Dermis microvascular lymphatic vessel endothelial cell (primary cell): ENCODE measurements at places on chromosomes 7 and 10. TPM values are rescaled to one million over a fixed set of nuclear protein-coding genes. Genes with fewer than 3 reads are reported as not detected.

C10orf105 gene
- under 0.01 TPM in 1 of 2 replicates, not detected in the other for total RNA-seq

PRLHR gene
- total RNA-seq: not detected in 2 replicates

HEPACAM2 gene
- under 0.01 TPM in 1 of 2 replicates, not detected in the other for total RNA-seq

CFTR gene
- not detected in 2 replicates for total RNA-seq

AKR1C4 gene
- 0.13 TPM in 1 of 2 replicates, not detected in the other for total RNA-seq

LMTK2 gene
- total RNA-seq: 6.3 and 8.6 TPM in 2 replicates

SCIN gene
- total RNA-seq: 0.13 TPM in 2 replicates

AASS gene
- total RNA-seq: 15.9 and 19.0 TPM in 2 replicates

CDC14C gene
- under 0.01 TPM in 1 of 2 replicates, not detected in the other for total RNA-seq

GJD4 gene
- total RNA-seq: not detected in 2 replicates

CUBN gene
- 6.7 and 10.7 TPM in 2 replicates for total RNA-seq

CCDC172 gene
- not detected in 2 replicates for total RNA-seq

TEX36 gene
- total RNA-seq: not detected in 2 replicates

- no peak for DNase-seq
Observed at GRCh38 chr7:91771921-91772815, 108.3 kb downstream of the MTERF1 start.

GRCh38 chr10:23432166-23432565 lies 6.7 kb upstream of the OTUD1 start:
- DNase-seq: no peak

DNA sequence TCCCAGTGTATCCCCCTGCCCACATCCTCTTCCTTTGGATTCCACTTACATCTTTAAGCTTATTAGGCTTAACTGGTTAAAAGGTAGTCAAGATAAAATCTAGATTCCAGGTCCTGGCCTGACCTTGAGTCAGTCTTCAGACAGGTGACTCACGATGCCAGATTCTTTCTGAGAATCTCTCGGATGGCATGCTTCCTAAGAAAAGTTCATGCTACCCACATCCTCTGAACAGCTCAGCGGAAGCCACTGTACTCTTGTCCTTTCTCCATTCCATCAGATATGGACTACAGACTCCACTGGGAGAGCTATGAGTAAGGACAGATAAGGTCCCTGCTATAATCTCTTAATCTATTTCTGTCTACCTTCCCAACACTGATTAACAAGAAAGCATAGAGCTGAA lies 43.4 kb downstream of the DNMBP start:
- DNase-seq: no peak

DNA sequence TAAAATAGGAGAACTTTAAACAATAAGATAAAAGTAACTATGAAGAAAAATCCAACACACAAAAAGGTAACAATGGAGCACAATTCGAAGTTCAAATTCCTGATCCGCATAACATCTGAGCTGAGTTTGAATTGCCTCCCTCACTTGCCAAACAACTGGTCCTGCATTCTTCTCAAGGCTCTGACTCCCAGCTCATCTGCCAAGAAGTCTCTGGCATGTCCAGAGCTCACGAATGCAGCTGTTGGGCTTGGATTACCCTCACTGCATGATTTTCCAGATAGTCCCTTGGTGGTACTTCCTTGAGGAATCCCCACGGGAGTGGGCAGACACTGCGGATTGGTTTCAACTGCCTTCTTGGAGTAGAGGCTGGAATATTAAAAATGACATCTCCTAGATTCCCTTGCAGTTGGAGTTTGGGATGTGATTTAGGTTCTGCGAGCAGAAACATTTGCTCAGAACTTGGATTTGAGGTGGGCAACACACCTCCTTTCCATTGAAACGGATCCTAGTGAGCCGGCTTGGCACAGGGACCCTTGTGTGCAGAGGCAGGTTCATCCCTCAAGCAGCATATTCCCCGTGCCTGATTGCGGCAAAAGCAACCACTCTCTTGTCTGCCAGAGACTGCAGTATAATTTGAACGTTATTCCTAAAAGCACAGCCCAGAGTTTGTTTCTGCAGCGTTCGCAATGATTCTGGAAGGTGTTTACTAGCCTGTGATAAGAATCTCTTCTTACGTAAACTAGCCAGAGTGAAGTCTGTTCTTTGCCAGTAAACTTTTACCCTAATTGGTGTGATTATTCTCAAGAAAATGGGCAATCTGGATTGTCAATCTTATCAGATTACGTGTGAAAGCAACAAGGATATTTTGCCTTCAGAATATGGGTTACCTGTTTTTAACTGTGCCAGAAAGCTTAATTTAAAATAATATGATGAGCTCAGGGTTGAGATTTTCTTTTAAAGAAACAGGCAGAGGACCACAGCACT lies 23.4 kb upstream of the PRKCQ start:
- DNase-seq: no peak

DNA sequence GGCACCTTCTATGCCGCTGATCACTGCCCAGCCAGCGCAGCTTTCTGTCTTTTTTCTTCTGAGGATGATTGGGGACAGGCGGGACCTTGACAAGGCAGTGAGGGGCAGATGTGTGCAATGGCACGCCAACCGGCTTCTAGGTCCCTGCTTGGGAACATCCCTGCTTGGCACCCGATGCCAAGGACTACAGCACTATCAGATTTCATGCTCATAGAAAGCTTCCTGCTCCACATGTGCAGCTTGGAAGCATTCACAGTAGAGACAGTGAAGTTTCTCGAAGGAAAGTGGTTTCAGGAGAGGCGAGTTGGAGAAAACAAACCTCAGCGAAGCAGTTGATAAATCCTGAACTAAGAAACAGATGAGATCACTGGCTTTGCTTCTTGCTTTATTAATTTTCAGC lies 267.5 kb upstream of the HABP2 start:
- DNase-seq: no peak

GRCh38 chr10:51532044-51532443 lies 167.4 kb downstream of the CSTF2T start:
- no peak for DNase-seq

- DNase-seq: peak; percentile 98
Observed at GRCh38 chr10:15325243-15325943, 45.7 kb downstream of the FAM171A1 start.

- peak; percentile 74 for DNase-seq
Observed at GRCh38 chr10:27252267-27253000, 11.8 kb upstream of the ACBD5 start.

DNA sequence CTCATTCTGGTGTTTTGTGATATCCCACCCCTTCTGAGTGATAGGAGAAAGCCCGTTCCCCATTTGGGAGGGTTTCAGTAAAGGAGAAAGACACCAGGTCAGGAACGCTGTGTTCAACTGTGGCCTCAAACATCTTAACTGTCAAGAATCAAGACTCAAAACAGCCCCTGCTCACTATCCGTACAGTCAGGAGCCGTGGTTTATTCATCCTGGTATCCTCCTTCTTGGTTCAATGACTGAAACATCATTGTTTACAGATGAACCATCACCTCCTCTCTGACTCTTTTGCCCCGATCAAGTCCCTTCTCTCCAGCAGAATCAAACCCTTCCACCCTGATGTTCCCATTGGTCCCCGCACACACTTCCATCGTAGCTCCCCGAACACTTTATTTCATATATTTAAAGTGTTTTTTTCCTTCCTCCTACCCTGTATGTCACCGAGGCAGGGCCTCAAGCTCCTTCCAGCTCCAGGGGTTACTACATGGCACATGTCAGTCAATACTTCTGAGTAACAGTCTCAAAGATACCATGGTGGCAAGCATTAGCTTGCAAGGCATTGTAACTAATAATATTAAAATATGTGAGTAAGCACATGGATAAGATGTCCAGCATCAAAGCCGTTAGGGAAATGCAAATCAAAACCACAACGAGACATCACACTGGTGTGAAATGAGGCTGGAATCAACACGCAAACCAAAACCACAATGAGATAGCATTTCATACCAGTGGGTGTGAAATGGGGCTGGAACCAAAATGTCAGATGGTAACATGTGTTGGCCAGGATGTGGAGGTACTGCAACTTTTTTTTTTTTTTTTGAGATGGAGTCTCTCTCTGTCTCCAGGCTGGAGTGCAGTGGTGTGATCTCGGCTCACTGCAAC lies 124.7 kb upstream of the C1QL3 start:
- DNase-seq: no peak

- peak; percentile 27 for DNase-seq
Observed at GRCh38 chr7:29641651-29642050, 78.0 kb downstream of the PRR15 start.

DNA sequence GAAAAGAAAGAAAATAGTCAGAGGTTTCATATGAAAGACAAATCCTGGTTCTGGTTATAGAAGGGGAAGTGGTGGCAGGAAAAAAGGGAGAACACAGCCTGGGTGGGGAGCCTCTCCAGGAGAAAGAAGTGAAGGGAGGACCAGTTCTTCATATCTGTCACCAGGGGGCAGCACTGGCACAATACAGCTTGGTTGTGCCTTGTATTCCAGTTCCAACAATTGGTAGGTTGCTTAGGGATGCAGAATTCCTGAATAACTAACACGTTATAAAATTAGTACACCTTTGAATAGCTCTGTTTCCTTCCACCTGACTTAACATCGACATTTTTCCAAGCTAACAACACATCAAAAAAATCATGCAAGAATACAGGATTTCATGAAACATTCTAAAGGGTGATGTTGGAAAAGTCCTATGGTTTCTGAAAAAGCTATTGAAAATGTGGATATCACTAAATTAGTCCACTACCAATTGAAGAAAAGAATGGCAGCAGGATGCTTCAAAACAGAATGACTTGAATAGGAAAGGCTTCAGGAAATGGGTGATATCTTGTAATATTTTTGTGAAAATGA lies 52.9 kb downstream of the CYP26A1 start:
- no peak for DNase-seq

DNA sequence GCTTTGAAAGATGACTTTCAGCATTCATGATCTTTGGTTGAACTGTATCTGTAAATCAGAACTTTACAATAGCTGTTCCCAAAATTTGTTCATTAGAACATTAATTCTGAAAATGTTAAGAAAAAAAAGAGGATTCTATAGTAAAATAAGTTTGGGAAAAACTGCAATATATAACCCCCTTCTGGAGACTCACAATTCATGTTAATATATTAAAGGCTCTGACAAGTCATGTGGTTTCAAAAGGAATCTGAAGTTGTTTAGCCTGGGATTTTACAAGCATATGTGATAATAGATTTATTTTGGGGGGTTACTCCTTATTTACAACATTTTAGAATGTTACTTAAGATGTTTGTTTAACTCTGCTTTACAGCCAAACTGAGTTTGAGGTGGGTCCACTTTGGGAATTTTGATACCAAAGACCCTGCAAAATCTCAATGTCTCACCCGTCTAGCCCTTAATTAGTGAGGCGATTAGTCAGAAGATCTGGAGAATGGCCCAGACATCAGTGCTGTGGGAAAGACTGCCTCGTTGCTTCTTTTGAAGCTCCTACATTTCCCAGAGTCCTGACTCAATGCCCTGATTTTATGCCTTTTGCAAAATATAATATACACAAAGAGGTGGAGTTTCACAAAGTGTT lies 40.0 kb downstream of the CDK1 start:
- DNase-seq: no peak

- no peak for DNase-seq
Observed at GRCh38 chr10:47286116-47286505, 13.9 kb upstream of the GDF10 start.

- no peak for DNase-seq
Observed at GRCh38 chr7:121039994-121040393, 51.5 kb downstream of the CPED1 start.

DNA sequence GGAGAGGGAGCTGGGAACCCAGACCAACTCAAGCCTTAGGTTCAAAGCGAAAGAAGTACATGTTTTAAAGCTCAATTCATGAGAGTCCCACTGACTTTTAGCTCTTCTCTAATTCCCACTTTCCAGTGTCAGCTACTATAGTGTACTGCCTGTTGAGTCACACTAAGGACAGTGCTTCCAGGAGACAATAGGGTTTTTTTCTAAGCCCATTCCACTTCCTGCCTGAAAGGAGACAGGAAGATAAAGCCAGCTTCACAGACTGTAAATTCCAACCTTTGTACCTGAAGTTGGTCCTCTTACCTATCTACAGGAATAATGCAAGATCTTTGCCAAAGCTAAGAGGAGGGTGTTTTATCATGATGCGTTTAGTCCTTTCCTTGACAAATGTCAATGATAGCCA lies 4.4 kb downstream of the MSRB2 start:
- peak; percentile 78 for DNase-seq

GRCh38 chr10:131354380-131354779 lies 42.9 kb upstream of the TCERG1L start:
- DNase-seq: no peak

DNA sequence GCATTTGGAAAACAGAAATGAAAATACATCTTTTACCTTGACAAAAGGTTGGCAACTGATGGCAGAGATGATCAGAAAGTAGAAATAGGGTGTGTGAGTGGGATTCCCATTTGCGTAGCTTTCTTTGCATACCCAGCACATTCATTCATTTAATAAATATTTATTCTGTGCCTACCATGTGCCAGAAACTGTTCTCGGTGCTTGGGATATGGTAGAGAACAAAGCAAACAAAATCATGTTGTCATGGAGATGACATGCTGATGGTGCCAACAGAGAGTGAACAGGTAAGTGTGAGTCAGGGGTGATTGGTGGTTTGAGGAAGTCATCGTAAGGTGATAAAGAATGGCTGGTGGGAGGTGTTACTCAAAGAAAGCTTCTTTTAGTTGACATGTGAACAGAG lies 45.4 kb downstream of the CACNB2 start:
- no peak for DNase-seq

DNA sequence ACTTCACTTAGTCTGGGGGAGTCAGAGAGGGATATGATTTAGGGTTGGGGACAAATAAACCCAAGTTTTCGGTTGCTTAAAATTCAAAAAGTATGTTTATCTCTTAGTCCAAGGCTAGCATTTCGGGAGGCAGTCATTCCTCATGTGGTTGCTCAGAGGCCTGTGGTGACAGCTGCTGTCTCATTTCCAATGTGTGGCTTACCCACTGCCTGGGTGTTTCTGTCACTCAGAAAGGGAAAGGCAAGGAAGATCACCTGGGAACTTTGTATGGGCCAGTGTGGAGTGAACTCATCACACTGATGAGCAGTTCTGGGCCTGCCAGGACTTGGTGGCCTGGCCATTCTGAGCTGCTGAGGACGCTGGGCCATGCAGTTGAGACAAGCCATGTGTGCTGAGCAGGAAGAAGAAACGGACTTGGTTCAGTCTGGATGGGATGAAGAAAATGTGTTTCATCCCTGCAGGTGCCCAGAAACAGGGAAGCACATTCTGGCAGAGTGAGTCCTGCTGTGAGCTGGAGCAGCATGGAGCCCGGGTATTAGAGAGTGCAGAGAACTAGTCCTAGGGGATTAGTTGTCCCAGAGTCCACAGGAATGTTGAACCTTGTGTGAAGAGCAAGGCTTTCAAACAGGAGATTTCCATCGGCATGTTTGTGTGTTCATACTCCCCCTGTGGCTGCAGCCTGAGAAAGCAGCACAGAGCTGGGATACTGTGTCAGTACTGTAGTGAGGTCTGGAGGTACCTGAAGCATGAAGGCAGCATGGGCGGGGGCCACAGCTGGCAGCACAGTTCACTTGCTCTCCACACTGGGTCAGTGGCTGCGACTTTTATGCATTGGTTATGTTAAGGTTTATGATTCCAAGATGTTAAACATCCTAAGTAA lies 211.1 kb upstream of the IGFBP3 start:
- no peak for DNase-seq

GRCh38 chr7:22895140-22895827 lies 72.6 kb upstream of the TOMM7 start:
- no peak for DNase-seq

DNA sequence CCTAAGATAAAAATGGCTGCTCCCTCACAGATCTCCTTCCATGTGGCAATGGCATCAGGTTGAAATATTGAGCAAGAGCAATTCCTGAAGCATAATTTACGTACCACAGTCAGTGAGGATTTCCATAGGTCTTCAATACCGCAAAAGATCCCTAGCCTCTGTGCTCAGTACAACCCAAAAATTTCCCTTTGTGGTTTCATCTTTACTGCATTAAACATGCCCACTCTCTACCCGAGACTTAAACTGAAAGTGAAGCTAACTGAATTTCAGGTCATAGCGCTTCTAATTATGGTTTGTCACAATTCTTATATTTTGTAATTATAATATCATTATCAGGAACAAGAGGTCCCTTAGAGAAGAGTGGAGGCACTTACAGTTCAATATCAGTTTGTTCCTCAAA lies 1071.1 kb downstream of the XPNPEP1 start:
- no peak for DNase-seq
